GM18507 (cell line): ENCODE measurements at places on chromosomes 11 and 22.

- no peak for DNase-seq
Measured at GRCh38 chr22:32531931-32532819, 57.6 kb downstream of the FBXO7 start.

DNA sequence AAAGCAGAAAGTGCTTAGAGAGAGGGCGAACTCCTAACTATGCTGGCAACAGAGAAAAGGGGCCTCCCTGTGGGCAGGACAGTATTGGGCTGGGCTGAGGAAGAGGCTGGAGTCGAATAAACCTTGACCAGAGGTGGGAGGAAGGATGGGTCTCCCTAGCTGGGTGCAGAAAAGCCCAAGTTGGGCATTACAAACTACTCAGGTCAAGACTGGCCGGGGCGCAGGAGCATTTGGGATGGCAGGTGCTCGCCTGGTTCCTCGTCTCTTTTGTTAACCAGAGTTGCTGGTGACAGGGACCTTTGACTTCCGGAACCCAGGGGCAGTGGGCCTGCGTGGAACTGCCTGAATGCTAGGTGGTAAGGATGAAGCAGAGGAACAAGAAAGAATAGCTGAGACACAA lies 80.3 kb upstream of the SHISAL1 start:
- no peak for DNase-seq

DNA sequence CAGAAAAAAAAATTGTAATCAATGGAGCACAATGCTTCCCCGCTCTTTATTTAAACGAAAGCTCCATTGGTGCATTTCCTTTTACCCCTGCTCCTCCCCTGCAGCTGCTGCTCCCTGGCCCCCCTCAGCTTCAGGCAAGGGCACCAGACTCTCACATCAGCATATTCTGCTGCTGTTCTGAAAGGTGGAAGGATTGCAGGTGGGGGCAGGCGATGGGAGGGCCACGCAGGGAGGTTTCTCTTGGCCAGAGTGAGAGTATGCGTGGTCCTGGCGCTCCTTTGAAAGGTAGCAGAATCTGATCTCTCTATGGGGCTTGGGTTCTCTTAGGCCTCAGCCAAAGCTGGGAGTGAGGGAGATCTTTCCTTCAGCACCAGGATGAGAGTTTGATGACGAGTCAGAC lies 240.9 kb upstream of the CADM1 start:
- DNase-seq, result no peak

GRCh38 chr11:44180107-44180506 lies 84.6 kb downstream of the EXT2 start:
- no peak for DNase-seq

- no peak for DNase-seq
Measured at GRCh38 chr22:47775191-47775590, 1012.7 kb downstream of the TBC1D22A start.

GRCh38 chr11:8289492-8289918 lies 25.8 kb upstream of the LMO1 start:
- no peak for DNase-seq

DNA sequence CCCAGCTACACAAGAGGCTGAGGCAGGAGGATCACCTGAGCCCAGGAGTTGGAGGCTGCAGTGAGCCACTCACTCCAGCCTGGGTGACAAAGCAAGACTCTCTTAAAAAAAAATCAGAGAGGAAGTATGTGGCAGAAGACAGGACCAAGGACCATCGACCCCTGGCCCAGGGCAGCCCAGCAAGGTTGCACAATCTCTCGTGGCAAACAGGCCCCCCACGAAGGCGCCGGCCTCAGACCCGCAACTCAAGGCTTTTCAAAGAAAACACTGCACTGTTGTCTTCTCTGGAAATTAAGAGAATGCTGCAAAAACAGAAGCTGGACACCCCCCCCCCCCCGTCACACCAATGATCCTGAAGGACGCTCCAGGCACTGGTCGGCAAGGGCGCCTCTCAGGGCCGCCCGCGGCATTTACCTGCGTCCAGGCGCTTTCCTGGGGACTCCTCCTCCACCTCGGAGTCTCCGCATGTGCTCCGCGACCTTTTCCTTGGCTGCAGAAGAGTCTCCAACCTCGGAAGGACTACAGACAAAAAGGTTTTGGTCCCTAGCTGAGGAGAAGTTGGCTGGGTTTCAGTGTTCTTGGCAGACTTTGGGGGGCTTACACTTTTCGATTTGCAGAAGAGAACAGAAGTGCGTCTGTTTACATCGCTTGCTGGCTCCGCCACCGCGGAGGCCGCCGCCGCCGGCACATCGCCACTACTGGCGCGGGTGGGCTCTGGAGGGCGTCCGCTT lies 40.5 kb downstream of the BRD1 start:
- DNase-seq, result no peak

- no peak for DNase-seq
Measured at GRCh38 chr22:41596776-41597634, 7.4 kb upstream of the PMM1 start.

DNA sequence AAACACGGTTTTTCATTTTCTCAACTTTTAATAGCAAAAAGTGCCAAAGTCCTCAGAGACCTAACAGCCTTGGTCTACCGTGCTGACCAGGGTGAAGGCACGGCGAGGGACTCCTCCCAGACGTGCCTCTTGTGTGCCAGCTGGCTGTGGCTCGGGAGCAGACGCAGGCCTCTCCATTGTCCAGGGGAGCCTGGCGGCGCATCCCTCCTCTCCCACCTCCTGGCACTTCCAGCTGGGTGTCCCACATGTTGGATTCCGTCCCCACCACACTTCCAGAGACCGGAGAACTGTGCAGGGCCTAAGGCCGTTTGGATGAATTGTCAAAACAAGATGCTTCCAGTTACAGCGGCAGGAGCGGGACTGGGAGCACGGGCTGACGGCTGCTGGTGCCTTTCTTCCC lies 11.6 kb downstream of the CDPF1 start:
- DNase-seq, result no peak

GRCh38 chr11:65541093-65541982 lies 16.5 kb downstream of the SCYL1 start:
- DNase-seq, result no peak
